NCI-H748 treated with DMSO at 0.1 percent for 48 hours (cell line): ENCODE measurements at places on chromosomes 2 and 18.

GRCh38 chr2:48207851-48208250 is 301.6 kb upstream of the FBXO11 start:
- DNase-seq = no peak

GRCh38 chr2:102137138-102137537 is 5.4 kb upstream of the IL1R1 start:
- no peak for DNase-seq

DNA sequence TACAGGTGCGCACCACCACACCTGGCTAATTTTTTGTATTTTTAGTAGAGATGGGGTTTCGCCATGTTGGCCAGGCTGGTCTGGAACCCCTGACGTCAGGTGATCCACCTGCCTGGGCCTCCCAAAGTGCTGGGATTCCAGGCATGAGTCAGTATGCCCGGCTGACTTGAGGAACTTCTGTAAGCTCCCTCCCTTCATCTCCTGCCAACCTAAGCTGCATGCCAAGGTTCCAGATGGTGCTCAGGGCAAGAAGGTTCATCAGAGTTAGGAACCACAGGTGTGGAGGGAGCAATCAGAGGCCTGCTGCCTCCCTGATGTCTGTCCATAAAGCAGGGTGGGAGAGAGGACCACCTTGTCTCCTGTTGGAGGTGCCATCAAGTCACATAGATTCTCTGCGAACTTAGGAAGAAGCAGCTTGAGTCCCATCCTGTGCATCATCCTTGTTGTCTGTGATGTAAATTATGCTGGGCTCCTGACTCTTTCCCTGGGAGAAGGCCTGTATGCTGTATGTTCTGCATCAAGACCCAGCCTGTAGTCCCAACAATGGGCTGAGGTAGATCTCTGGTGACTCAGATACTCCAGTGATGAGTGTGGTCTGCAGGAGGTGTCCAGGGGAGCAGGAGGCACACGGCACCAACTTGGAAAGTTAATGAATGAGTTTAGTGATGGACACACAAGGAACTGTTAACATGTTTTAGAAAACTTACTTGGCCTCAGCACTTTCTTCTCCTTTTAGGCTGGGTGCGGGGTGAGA is 53.1 kb downstream of the TMEM17 start:
- no peak for DNase-seq

GRCh38 chr2:144468823-144469595 is 50.9 kb downstream of the ZEB2 start:
- no peak for DNase-seq

GRCh38 chr2:102107741-102108070 is 34.8 kb upstream of the IL1R1 start:
- no peak for DNase-seq

- no peak for DNase-seq
These were observed 44.2 kb upstream of the FZD5 start for GRCh38 chr2:207813942-207814341.

DNA sequence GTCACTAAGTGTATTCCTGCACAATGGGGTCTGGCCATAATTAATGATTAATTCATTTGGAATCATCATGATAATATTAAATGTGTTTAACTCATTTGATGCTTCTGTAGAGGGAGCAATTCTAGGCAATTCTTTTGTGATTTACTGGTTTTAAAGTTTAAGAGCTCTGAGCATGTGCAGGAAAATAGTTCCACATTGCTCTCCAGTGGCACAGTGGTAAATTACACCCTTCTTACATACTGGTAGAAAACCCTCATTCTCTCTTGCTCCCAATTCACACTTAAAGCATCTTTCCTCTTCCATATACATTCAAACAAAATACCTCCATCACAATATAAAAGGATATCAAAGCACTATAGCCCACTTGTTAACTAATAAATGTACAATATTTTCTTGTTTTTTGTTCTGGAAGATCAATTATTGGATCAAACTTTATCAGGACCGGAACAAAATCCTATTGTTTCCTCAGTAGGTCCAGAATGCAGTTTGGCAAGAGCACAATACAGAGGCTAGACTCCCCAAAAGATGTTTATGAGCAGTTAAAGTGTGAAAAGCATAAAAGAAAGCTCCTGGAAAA is 844.3 kb downstream of the MBD2 start:
- peak; percentile 53 for DNase-seq

DNA sequence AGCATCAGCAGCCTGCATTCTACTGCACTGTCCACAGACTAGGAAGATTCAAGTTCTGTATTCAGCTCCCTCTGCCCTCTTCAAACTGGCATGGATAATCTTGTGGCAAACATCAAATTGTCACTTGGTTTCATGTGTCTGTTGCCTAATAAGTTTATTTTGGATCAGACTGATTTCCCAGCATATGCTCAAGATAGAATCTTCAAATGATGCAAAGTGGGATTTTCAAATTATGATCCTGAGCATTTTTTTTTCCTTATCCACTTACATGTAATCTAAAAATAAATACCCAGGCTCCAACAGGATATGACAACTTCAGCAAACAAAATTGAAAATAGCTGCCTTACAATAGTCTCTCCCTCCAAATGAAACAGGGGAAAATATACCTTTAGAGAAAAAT is 160.9 kb upstream of the VRK2 start:
- no peak for DNase-seq

DNA sequence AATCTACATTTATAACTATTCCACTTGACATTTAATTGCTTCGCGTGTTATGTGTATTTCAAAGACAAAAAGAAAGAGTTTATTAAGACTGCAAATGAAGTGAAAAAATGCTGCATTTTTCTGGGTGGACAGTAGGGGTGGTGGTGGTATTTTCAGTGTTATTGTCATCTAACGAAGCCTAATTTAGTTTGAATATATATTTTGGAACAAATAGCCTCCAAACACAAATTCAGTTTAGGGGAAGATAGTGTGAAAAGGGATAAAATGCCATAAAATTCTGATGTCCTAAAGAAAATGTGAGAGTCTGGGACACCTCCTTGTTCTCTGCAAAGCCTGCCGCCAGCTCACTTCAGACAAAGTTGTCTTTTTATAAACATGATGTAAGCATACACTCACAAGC is 425.1 kb downstream of the NRXN1 start:
- DNase-seq = no peak

GRCh38 chr2:197294260-197294659 is 16.3 kb downstream of the ANKRD44 start:
- DNase-seq = no peak

DNA sequence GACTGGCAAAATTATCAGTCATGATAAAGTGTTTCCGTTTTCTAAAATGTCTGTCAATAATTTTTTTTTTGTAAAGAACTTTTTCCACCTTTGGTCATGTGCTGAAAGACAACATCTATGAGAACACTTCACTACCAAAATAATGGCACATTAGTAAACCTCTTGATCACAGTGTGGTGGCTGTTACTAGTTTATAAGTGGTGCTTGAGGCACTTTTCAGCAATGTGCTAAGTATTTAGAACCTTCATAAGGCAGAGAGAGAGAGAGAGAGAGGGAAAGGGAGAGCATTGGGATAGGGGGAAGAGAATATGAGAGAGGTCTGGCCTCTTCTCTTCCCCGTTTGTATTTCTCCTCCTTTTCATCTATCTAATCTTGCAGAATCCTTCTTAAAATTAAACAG is 1.1 kb upstream of the NYAP2 start:
- DNase-seq = no peak

DNA sequence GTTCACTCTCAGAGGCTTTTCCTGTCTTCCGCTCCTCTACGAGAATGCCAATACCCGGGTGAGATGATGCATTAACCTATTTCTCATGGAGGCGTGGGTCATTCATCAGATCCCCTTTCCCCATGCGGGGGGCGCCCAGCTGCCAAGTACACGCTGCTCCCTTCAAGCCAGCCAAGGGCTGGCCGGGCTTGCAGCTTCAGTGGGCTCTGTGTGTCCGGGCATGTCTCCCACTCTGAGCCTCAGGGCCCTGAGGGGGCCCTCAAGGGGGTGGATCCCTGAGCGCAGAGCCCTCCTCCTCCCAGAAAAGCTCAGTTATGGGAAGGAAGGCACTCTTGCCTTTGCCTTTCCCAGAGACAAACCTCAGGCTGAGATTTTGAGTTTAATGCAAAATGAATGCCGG is 431.8 kb upstream of the MYT1L start:
- no peak for DNase-seq

DNA sequence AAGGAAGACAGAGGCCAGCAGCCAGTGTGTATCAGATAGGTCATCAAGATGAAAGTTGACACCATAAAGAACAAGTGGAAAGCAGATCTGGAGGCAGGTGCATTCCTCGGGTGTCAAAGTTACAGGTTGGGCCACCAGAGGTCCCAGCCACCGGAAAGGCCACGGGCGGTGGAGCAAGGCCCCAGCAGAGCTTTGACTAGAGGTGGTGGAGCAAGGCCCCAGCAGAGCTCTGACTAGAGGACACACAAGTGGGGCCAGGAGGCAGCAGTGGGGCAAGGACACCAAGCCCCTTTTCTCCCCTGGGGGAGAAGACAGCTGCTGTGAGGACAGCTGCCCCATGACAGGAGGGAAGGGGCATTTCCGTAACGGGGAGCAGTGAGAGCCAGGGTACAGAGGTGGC is 115.1 kb downstream of the GYPC start:
- DNase-seq = no peak
